ENCODE measurements at places on chromosomes 1 and 21.

GRCh38 chr1:240245629-240246020 is 153.9 kb downstream of the FMN2 start:
- DNase-seq = no peak

DNA sequence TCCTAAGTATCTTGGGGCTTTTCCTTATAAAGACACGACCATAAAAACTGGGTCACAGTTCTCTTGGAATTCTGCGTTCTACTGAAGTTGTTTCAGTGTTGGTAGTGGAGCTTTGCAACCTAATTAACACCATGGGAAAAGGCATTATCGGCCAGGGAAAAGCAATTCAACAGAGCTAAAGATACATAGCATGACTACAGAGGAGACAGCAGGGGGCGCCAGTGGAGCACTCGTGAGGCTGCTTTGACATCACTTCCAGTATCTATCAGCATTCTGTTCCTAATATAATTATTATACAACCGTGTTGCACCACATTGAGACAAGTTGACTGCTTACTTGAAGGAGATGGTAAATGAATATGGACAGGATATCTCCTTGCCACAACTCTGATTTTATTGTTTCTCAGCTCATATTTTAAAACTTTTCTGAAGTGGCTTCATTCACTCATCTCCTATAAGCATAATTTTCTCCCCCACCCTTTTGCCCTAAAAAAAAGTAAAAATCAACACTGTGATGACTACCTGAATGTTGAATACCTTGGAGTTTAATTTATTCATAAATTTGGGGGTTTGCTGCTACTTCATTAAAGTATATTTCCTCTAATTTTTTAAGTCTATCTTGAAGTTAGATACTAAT is 39.4 kb downstream of the ZP4 start:
- no peak for DNase-seq

DNA sequence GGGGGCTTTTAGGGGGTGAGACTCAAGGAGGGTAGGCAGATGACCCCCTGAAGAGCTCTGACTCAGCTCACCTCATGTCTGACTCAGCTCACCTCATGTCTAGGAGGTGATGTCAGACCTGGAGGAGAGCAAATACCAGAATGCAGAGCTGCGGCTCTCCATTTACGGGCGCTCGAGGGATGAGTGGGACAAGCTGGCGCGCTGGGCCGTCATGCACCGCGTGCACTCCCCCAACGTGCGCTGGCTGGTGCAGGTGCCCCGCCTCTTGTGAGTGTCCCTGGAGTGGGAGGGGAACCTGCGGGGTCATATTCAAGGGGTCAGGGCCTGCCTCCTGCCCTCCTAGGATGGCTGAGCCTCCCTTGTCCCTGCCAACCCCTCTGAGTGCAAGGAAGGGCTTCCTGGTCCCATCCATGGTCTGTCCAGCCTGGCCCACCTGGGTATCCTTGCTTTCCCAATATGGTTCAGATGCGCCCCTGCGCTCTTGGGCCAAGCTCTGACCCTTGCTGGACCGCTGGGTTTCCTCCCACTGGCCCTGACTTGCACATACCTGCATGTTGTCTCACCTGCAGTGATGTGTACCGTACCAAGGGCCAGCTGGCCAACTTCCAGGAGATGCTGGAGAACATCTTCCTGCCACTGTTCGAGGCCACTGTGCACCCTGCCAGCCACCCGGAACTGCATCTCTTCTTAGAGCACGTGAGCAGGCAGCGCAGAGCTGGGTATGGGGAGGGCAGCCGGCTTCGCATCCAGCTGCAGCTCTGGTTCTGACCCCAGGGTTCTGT is 9.1 kb downstream of the AMPD2 start:
- no peak for DNase-seq

- no peak for DNase-seq
Observed at GRCh38 chr1:199218065-199218464, 579.2 kb downstream of the PTPRC start.

DNA sequence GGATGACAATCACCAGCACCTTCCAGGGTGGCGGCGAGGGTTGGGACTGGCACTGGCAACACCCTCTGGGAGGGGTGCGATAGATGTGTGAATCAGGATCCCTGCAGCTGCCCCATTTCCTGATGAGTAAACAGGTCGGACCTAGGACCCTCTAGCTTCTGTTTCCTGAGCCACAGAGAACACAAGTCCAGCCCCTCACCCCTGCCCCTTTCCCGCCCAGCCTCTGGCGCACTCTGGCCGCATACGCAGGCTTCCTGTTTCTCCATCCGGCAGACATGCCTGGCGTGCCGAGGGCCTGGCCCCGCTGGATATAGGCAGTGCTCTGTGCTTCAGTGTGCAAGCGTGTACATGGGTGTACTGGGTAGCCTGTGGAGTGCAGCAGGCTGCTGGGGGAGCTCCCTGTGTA is 4.6 kb downstream of the PEAR1 start:
- DNase-seq = no peak

- no peak for DNase-seq
Observed at GRCh38 chr1:205313563-205314308, 7.8 kb downstream of the NUAK2 start.

Measured in substantia nigra (tissue), 51 donors.